Stimulated activated CD8-positive, alpha-beta memory T cell treated with anti-CD3 and anti-CD28 coated beads, Interleukin-4, amount 100 ng/mL, for 1 hour (primary cell): ENCODE measurements at places on chromosomes 1 and 21.

GRCh38 chr1:10593750-10594149 is 119.0 kb downstream of the PEX14 start:
- DNase-seq: no peak

DNA sequence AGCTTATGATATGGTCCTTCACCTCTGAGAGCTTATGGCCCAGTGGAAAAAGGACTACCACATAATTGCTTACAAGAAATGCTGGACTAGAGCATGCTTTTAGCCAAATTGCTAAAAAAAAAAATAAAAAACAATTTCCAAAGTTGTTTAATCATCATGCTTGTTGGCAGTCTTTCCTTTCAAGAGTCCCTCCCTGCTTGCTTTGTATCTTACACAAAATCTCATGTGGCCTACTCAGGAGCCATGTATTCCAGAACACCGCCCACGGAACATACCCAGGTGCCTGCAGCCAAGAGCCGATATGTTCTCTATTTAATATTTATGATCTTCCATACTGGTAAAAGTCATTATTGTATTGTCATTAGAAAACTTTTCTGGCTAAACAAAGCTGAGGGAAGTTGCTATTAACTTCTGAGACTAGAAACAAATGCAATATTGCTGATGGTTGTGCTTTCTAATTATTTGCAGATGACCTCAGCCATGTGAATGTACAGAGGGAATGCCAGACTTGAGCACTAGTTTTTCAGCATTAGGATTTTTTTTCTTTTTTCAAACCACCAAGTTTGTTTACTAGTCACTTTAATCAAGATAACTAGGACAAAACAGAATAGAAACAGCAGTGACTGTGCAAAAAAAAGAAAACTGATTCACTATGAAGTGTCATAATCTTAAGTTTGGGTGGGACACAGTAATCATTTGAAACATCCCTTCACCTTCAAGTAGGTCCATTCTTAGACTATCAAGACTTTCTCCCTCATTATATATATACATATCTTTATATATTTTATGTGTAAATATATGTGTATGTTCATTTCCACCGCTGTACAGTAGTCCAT is 129.3 kb upstream of the GORAB start:
- DNase-seq: no peak

- no peak for DNase-seq
Observed at GRCh38 chr1:21811875-21812305, at the start of gene LDLRAD2. LDLRAD2 (plus strand) TSS chr1:21812265; CDS start chr1:21812452, 187 bp downstream.

DNA sequence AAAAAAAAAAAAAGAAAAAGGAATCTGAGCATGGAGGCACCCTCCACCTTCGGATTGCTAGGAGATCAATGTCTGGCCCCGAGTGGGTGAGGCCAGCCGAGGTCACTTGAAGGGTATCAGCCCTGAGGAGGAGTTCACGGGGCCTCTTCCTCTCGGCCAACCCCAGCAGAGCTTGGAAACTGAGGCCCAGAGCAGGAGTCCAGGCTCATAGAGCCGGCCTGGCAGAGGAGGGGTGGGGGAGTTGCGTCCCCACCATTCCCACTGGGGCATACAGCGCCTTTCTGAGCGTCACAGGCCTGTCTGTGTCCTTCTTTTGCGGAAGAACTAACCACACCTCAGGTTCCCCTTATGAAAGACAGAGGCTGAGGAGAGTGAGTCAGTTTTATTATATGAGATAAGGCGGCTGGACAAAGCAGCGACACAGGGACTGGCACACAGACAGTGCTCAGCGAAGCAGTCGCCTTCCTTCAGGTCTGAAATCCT is 17.1 kb upstream of the EPHA2 start:
- DNase-seq: no peak

- DNase-seq: no peak
Observed at GRCh38 chr21:43939443-43940328, 72.4 kb upstream of the TRAPPC10 start.

DNA sequence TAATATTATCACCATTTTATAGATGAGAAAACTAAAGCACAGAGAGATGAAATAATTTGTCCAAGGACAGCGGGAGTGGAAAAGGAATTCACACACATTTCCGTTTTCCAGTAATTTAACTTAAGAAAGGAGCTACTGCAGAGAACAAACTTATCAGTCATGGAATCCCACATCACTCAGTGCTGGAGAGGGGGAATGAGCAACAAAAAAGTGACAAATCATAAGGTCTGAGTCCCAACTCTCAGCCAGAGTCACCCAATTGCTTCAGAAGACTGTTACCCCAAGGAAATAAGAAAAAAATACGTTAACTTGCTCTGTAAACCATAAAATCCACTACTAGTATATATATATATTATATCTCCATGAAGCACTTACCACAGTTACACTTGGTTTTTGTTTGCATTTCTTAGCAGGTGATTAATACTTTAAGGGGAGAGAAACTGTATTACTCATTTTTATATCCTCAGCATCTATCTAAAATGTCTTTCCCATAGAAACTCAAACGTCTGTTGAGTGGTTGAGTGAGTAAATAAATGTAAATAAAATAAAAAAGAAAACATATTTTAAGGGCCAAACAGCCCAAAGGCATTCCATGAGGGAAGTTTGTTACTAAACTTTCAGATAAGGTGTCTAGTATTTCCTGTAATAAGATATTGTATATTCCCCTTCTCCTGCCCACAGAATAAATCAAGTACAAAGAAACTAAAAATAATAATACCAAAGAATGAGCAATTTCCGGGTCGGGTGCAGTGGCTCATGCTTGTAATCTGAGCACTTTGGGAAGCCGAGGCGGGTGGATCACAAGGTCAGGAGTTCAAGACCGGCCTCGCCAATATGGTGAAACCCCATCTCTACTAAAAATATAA is 76.8 kb downstream of the SLC45A1 start:
- DNase-seq: no peak

DNA sequence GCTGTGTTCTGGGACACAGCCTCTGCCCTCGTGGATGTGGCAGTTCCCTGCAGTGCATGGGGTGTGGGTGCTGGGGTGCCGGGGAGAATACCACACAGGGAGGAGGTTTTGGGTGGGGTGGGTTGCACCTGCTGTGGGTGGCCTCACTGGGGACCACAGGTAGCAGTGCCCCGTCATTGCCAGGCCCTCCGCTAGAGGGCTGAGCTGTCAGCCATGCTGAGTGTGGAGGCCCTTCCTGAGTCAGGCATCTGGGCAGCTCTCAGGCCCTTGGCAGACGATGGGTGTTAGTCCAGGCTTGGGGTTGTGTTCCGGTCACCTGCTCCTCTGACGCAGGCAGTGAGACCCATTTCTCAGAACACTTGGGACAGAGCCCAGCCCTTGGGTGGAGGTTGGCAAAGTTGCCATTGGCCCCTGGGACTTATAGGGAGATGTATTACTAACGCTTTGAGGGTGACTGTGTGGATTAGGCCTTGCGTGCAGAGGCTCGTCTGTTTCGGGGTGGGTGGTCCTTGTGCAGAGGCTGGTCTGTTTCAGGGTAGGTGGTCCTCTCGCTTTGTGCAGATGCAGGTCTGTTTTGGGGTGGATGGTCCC is 23.9 kb downstream of the PCNT start:
- DNase-seq: no peak

- no peak for DNase-seq
Observed at GRCh38 chr1:241532162-241532531, at the start of gene KMO. KMO (plus strand) TSS chr1:241532378; CDS start chr1:241532445, 67 bp downstream.

DNA sequence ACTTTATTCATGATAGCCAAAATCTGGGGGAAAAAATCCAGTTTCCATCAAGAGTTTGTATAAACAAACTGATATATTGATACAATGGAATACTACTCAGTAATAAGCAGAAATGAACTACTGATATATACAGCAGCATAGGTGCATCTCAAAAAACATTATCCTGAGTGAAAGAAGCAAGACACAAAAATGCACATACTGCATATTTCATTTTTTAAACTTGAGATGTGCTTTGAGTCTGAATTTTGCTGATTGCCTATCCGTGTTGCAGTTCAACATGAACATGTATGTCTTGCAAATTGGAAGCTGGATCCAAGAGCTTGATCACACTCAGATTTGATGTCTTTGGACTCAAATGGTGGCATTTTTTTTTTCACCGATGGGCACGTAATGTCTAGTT is 132.4 kb downstream of the TSEN15 start:
- no peak for DNase-seq

DNA sequence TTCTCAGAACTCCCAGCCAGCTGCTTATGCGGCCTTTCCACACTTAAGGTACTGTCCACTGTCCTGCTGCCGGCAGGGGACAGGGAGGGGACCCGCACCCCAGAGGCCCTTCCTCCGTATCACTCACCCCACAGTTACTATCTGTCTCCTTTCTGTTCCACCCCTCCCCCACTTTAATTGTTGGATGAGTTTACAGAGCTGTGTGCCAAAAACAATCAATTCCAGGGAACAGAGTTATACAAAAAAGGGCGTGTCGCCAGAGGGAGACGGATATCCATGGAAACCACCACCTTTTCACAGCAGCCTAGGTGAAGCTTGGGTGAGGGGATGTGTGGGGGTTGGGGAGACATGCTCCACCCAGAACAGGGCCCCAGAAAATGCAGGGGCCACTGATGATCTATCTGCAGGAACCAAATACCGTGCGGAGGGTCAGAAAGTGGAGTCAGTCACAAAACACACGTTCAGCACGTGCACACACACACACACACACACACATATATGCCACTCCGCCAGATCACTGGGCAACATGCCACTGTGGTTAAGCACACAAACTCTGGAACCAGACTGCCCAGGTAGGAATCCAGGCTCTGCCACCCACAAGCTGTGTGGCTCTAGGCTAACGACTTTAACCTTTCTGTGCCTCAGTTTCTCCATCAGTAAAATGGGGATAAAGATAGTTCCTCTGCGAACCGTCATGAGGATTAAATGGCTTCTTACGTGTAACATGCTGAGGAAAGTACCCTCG is 30.5 kb downstream of the CASZ1 start:
- DNase-seq: no peak

- no peak for DNase-seq
Observed at GRCh38 chr1:200471739-200472138, 61.9 kb upstream of the ZNF281 start.

DNA sequence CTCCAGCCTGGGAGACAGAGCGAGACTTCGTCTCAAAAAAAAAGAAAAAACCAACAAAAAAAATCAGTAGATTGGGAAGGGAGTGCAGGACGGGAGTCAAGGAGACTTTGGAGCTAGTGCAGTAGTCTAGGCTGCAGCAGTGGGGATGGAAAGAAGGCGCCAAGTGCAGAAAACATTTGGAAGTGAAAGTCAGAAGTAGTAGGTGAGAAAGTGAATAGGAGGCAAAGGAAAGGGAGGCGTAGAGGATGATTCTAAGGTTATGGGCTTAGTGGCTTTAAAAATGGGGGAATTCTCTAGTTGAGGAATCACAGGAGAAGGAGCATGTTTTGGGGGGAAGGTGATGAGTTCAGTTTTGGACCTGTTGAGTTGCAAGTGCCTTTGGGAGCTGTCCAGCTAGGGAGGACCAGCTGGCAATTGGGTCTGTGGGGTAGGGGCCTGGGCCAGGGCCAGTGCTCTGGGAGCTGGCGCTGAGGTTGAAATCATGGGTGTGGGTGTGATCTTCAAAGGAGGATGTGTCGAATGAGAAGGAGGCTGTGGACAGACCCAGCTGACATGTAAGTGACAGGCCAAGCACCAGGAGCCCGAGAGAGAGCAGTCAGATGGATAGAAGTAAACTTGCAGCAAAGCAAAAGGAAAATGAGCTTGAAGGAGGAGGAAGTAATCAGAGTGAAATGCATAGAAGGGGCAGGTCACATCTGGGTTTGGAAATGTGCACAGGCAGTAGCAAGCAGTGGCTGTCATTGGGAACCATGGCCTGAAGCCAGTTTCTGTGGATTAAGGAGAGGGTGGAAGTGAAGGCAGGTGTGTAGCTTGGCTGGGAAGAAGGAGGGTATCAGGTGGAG is 15.8 kb downstream of the TMCC2 start:
- no peak for DNase-seq

GRCh38 chr1:166166698-166167571 is at the start of gene FAM78B:
FAM78B (minus strand) TSS chr1:166167001; CDS start chr1:166166248, 753 bp downstream.
- no peak for DNase-seq

GRCh38 chr1:47893412-47893811 is 103.8 kb downstream of the TRABD2B start:
- no peak for DNase-seq

- no peak for DNase-seq
Observed at GRCh38 chr1:51284487-51284954, 45.8 kb downstream of the TTC39A start.

- no peak for DNase-seq
Observed at GRCh38 chr1:166080967-166081870, 85.6 kb downstream of the FAM78B start.

DNA sequence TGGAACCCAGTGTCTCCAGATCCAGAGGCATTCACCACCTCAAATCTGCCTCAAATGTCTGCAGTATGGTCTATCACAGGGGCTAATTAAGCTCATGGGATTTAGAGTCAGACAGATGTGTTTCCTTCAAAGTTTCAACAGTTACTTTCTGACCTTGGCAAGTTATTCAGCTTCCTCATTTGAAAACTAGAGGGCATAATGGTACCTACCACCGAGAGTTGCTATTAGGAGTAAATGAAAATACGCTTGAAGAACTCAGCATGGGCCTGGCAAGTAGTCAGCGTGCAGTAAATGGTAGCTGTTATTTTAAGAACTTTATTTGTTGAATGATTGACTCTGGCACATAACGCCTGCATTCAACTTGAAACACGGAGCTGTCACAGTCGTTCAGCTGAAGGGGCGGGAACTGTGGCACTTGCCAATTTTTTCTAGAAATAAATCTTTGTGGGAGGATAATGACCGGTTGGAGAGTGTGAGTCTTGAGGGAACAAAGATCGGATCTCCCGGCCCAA is 1.2 kb upstream of the CAP1 start:
- DNase-seq: no peak

GRCh38 chr1:241553886-241554592 is 21.9 kb downstream of the KMO start:
- DNase-seq: no peak

- DNase-seq: no peak
Observed at GRCh38 chr1:157025385-157025784, 20.2 kb downstream of the ARHGEF11 start.

DNA sequence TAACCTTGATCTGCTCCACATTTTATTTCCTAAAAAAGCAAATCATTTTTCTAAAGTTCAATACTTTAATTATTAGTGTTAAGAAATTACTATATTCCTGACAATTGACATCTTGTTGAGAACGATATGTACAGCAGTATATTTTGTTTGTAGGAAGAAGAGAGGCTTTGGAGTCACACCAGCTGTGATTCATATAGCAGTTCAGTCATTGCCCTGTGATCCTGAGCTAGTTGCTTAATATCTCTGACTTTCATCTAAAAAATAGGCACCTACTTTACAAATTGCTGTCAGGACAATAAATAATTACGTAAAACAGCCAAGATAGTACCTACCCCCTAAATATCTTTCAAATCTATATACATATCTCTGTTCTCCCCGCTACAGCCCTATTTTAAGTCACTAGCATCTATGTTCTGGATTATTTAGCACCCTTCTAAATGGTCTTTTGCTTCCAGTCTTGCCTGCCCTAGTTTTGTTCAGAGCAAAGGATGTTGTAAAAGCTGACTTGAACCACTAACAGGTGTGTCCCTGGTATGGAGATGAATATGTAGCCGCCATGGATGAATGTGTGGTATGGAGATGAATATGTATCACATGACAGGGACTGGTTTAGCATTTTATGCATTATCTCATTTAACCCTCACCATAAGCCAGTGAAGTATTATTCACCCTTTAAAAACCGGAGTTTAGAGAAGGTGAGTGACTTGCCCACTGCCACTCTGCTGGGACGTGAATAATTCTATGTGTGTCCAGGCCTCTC is 42.2 kb downstream of the RNF220 start:
- no peak for DNase-seq
